ENCODE measurements at places on chromosomes 3 and 15.

DNA sequence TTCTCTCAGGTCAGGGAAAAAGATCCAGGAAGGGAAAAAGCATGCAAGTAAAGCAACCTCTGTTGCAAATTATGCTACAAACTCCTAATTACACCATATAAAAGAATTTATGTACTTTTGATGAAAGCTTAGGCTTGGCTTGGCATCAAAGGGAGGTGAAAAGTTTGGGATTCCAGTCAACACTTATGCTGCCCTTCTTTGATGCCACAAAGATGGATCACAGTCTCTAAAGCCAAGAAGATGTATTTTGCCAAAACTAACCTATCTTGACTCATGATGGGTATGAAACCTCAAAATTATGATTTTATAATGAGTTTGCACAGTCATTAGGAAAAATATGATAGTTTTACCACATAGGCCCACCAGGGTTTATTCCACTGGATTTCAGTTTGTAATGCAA is 101.0 kb upstream of the CCDC80 start:
- no peak for DNase-seq

GRCh38 chr15:66629817-66630576 is 64.2 kb upstream of the LCTL start:
- no peak for DNase-seq

DNA sequence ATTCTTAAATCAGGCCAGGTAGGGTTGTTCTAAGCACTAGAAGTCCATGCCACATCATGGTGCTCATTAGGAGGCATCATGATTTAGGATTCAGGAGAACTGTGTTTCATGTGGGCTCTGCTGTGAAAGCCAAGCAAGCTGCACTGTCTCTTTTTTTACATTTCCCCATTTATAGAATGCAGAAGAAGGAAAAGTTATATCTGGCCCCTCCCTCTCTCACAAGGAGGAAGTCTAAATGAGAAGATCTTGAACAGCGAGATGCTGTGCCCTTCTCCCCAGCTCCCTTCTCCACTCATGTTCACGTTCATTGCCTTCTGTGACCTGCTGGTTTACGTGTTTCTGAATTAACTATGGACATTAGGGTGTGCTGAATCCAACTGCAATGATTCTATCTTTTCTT is 178.5 kb upstream of the RASGRP1 start:
- peak; percentile 29 for DNase-seq

DNA sequence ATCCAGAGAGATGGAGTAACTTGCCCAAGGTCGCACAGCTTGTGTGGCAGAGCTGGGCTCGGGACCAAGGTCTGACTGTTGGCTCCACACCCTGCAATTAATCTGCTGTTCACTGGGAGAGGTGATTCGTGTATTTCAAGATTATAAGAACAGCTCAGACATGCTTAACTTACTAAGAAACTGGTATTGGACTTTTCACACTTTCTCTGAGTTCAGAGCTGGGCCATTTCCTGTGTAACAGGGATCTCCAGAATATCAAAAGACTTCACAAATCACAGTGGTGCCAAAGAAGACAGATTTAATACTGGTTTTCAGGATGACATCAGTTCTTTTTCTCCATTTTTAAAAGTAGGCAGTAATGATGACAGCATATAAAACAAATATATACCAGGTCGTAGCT is 156.8 kb upstream of the UBE2E1 start:
- no peak for DNase-seq
